ENCODE measurements at places on chromosomes 7 and 10. TPM values are rescaled to one million over a fixed set of nuclear protein-coding genes. Genes with fewer than 3 reads are reported as not detected.

- no peaks in the 10 kb centered on the region for H3K36me3 ChIP-seq
- no peaks in the 10 kb centered on the region for H3K27me3 ChIP-seq
- H3K4me1 ChIP-seq = no peaks in the 10 kb centered on the region
These were observed 1244.8 kb upstream of the SORCS1 start for GRCh38 chr10:108409306-108409705.

EPO gene
- not detected for total RNA-seq

DNA sequence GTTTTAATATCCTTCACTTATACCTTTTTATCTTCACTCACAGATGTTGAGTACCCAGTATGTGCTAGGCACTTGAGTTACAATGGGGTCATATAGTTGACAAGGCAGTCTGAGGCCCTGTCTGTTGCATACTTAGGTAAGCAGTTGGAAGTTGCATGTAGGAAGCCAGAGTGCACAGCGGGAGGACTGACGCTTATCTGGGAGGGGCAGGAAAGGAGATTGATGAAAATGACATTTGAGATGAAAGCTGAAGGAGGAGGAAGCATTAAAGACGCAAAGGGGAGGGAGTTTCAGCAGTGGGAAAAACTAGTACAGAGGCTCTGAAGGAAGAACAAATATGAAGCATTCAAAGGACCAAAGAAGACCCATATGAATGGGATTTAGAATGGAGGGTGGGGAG lies 266.2 kb downstream of the HTR7 start:
- peaks cover 2% of the 10 kb centered on the region for H3K27me3 ChIP-seq
- H3K36me3 ChIP-seq = no peaks in the 10 kb centered on the region
- DNase-seq = no peak
- H3K27ac ChIP-seq = no peak overlapping the region
- H3K4me3 ChIP-seq = no peak overlapping the region
- no peaks in the 10 kb centered on the region for H3K4me1 ChIP-seq

OR2A7 gene
- 3.2 TPM for total RNA-seq

- H3K36me3 ChIP-seq = no peaks in the 10 kb centered on the region
- H3K27ac ChIP-seq = no peak overlapping the region
- H3K4me1 ChIP-seq = no peaks in the 10 kb centered on the region
- H3K27me3 ChIP-seq = peaks cover 4% of the 10 kb centered on the region
These were observed 74.2 kb downstream of the EEPD1 start for GRCh38 chr7:36227223-36227622.

CPA5 gene
- total RNA-seq = not detected

GRCh38 chr7:50775836-50776235 lies 6.9 kb downstream of the GRB10 start:
- H3K4me3 ChIP-seq = no peak overlapping the region
- no peaks in the 10 kb centered on the region for H3K36me3 ChIP-seq
- peaks cover under 1% of the 10 kb centered on the region for H3K4me1 ChIP-seq
- peaks cover 4% of the 10 kb centered on the region for H3K27me3 ChIP-seq
- H3K27ac ChIP-seq = no peak overlapping the region

NUTM2E gene
- total RNA-seq = 0.18 TPM

ARHGAP12 gene
- 12.0 TPM for total RNA-seq

DNA sequence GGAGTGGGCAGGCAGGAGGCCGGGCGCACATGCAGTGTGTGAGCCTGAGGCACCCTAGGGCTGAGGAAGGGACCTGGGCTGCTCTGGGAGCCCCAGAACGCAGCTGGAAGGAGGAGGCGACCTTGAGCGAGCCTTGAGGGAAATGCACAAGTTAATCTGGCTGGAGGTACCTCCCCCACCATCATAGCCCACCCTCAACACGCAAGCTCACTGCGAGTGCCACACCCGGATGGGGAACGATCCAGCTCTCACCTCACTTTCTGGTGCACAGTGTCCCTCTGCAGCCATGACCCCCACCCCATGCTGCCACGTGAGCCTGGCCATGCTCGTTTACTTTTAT lies 162.4 kb upstream of the PPP2R2D start:
- no peak overlapping the region for H3K27ac ChIP-seq
- H3K4me3 ChIP-seq = no peak overlapping the region
- DNase-seq = no peak
- H3K36me3 ChIP-seq = no peaks in the 10 kb centered on the region

PDCD11 gene
- 39.6 TPM for total RNA-seq

ADCY1 gene
- 3.9 TPM for total RNA-seq

DNA sequence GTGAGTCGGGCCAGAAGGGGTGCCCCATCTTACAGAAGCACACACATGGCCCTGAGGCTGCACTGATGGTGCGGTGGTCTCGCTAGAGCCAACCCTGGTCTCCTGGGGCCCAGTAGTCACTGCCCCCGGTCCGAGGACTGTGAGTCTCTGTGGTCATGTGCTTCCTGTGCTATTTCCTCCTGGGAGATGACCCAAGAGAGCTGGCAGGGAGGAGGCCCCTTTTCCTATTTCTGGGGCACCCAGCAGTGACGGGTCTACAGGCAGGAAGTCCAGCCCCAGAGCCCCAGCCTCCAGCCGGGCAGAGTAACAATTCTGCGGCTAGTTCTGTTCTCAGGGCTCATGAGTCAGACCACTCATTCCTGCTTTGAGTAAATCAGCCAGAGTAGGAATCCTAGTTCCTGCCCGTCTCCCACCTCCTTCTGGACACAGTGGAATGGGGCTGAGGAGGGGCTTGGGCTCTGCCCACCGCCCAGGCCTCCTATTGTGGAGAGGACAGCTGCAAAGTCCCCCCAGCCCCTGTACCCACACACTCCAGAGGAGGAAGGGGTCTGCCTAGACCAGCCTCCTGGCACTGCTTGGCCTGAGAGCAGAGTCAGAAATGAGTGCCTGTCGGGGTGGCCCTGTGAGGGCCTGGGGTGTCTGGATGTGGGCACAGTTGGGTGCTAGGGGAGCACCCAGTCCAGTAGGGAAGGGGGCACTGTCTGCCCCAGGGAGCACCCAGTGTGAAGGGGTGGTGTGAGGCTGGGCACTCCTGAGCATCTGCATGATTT lies 80.5 kb upstream of the PPIF start:
- peak; percentile 53 for DNase-seq
- peak overlapping the region; percentile 65 for H3K27ac ChIP-seq

- H3K4me1 ChIP-seq = peaks cover 34% of the 10 kb centered on the region
- H3K4me3 ChIP-seq = no peak overlapping the region
- peaks cover 9% of the 10 kb centered on the region for H3K36me3 ChIP-seq
- H3K27me3 ChIP-seq = no peaks in the 10 kb centered on the region
- no peak overlapping the region for H3K27ac ChIP-seq
These were observed 2.2 kb upstream of the ATP6V1F start for GRCh38 chr7:128860158-128861073.

GRCh38 chr7:4017785-4018184 lies 664.3 kb upstream of the FOXK1 start:
- DNase-seq = no peak
- H3K4me3 ChIP-seq = no peak overlapping the region
- H3K27ac ChIP-seq = no peak overlapping the region
- no peaks in the 10 kb centered on the region for H3K27me3 ChIP-seq
- H3K36me3 ChIP-seq = no peaks in the 10 kb centered on the region

GRCh38 chr10:114498413-114499111 lies 94.3 kb upstream of the AFAP1L2 start:
- H3K27ac ChIP-seq = peak overlapping the region; percentile 90
- peaks cover 41% of the 10 kb centered on the region for H3K36me3 ChIP-seq
- DNase-seq = no peak

DNA sequence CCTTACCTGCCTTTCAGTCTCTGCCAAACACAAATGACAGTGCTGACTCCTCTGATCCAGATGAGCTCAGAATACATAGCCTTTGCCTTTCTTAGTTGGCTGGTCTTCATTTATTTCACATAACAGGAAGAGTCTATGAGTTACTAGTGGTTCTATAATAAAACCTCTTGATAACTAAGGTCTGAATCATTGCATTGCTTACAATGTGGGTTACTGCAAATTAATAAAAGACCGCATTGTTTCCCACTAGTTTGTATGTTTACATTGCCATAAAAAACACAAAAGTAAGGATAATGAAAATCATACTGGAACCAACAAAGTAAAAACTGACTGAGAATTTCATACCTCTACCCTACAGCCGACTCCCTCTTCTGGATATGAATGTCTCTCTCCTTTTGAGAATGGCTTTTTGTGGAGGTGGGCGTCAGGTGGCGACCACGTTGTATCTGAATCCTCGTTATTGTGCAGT lies 62.0 kb upstream of the AKR1E2 start:
- no peaks in the 10 kb centered on the region for H3K4me1 ChIP-seq
- no peak overlapping the region for H3K27ac ChIP-seq
- H3K4me3 ChIP-seq = no peak overlapping the region
- DNase-seq = no peak
- peaks cover 10% of the 10 kb centered on the region for H3K27me3 ChIP-seq

- peaks cover 24% of the 10 kb centered on the region for H3K36me3 ChIP-seq
- H3K27me3 ChIP-seq = no peaks in the 10 kb centered on the region
- peaks cover 44% of the 10 kb centered on the region for H3K4me1 ChIP-seq
- DNase-seq = no peak
These were observed 41.7 kb downstream of the HIPK2 start for GRCh38 chr7:139735912-139736595.

H2AZ2 gene
- total RNA-seq = 322 TPM
